ENCODE measurements at places on chromosomes 5 and 9.

- DNase-seq = no peak
Observed at GRCh38 chr9:110066929-110067716, 140.8 kb downstream of the C9orf152 start.

- peak; percentile 41 for DNase-seq
Observed at GRCh38 chr5:149824846-149825245, 94.7 kb downstream of the PPARGC1B start.

DNA sequence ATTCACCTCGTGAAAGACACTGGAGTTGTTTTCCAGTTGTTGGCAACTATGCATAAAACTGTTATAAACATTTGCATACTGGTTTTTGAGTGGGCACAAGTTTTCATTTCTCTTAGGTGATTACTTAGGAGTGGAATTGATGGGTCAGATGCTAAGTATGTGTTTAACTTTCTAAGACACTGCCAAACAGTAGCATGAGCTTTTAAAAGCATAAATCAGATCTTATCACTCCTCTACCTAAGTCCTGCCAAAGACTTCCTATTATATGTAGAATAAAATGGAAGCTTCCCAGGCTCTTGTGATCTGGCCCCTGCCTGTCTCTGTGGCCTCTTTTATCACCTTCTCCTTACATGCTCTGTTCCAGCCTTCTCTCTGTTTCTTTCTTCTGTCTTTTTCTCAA is 72.6 kb downstream of the SH3RF2 start:
- DNase-seq = no peak

- no peak for DNase-seq
Observed at GRCh38 chr9:26813247-26813646, 79.4 kb downstream of the CAAP1 start.

- DNase-seq = no peak
Observed at GRCh38 chr9:94821098-94821887, 94.8 kb downstream of the AOPEP start.

GRCh38 chr9:89780959-89781358 is 176.1 kb downstream of the GADD45G start:
- DNase-seq = no peak

DNA sequence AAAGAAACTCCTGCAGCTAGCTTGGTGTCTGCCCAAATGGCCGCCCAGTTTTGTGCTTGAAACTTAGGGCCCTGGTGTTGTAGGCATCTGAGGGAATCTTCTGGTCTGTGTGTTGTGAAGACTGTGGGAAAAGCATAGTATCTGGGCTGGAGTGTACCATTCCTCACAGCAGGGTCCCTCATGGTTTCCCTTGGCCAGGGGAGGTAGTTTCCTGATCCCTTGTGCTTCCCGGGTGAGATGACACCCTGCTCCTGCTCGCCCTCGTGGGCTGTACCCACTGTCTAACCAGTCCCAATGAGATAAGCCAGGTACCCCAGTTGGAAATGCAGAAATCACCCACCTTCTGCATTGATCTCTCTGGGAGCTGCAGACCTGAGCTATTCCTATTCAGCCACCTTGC is 182.8 kb downstream of the GDNF start:
- no peak for DNase-seq

- no peak for DNase-seq
Observed at GRCh38 chr9:20619487-20620200, 2.7 kb downstream of the MLLT3 start.
